ENCODE measurements at places on chromosomes 6 and 20.

GRCh38 chr6:83313882-83314281 lies 117.0 kb downstream of the ME1 start:
- DNase-seq, result no peak

GRCh38 chr6:134684423-134684795 lies 265.5 kb downstream of the ALDH8A1 start:
- no peak for DNase-seq

DNA sequence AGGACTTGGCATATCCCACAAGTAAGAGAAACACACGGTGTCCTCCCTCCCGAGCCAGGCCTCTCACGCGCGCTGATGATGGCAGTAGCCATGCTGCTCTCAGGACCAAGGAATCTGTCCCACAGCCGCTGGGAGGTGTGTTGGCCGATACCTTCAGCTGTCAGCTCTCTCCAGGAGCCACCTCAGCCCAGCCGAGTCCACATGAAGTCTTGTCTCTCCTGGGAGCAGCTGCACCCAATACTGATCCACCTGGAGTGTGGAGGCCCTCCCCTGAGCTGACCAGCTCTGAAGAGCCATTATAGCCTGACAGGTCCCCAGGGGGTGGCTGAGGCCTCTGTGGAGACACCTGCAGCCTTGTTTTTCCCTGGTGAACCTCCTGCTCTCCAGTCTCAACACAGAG lies 23.8 kb upstream of the NXT1 start:
- no peak for DNase-seq

DNA sequence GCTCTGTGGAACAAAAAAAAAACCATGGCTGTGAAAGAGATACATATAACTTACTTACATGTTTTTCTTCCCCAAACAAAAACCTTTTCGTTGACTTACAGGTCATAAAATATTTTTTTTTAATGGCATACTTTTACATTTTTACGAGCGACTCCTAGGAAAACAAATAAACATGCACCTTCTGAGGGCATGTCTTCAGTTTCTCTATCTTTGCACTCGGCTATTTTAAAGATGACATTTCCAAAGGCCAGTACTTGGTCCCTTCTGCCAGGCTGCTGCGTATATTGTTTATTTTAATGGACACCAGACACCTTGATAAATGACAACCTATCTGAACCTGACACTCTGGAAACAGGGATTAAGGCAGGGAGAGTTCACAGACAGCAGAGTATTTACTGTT lies 49.4 kb downstream of the PIGU start:
- no peak for DNase-seq

GRCh38 chr6:16514249-16514648 lies 247.0 kb downstream of the ATXN1 start:
- peak; percentile 9 for DNase-seq

DNA sequence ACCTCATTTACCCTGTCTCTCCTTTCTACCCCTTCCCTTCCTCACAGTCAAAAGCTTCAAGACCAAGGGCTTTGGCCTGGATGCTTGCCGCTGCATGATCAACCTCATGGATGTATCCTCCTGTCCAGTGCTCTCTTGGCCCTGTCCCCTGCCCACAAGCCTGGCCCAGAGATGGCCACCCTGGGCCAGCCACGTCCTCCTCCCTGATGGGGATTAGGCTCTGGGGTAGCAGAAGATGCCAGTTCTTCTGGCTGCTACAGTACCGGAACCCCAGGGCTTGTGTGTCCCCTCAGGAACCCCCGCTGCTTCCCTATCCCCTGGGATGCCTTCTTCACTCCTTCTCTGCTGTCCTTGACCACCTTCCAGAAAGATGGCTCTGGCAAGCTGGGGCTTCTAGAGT lies 22.3 kb downstream of the CAPN11 start:
- DNase-seq, result no peak

- no peak for DNase-seq
Observed at GRCh38 chr20:44336725-44337380, at the start of gene R3HDML. TSS of gene R3HDML (plus strand) at chr20:44337043. CDS start at chr20:44337158, 115 bp downstream.

- DNase-seq, result no peak
Observed at GRCh38 chr20:35174458-35175216, 2.8 kb downstream of the PROCR start.

DNA sequence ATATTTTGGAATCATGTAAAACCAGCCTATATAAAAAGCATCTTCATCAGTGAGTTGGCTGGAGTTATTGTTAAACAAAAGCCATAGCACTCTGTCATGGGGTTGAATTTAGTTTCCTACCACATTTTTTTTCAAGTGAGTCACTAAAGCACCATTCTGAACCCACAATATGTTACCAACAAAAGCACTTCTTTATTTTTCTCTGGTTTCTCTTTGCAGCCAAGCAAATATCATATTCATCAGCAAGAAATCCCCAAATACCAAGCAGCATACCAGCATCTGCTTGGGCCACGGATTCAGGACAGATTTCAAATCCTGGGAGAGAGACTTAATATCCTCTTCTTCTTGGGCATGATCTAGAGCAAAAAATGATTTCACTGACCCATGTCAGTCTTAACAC lies 441.4 kb downstream of the BCKDHB start:
- DNase-seq, result no peak

DNA sequence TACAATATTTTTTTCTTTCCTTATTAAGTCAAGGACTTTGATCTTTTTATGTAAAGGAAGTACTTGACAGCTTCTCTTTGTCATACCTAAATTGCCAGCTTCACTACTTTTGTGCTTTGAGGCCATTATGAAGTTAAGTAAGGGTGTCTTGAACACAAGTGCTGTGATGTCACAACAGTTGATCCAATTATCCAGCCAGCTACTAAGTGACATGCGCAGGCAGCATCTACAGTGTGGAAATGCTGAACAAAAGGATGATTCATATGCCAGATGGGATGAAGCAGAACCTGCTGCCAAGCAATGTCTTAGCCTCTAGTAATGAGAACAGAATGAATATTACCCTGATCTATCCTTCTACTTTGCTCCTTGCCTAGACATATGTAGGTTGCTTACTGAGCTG lies 68.3 kb upstream of the TMEM244 start:
- DNase-seq, result no peak

DNA sequence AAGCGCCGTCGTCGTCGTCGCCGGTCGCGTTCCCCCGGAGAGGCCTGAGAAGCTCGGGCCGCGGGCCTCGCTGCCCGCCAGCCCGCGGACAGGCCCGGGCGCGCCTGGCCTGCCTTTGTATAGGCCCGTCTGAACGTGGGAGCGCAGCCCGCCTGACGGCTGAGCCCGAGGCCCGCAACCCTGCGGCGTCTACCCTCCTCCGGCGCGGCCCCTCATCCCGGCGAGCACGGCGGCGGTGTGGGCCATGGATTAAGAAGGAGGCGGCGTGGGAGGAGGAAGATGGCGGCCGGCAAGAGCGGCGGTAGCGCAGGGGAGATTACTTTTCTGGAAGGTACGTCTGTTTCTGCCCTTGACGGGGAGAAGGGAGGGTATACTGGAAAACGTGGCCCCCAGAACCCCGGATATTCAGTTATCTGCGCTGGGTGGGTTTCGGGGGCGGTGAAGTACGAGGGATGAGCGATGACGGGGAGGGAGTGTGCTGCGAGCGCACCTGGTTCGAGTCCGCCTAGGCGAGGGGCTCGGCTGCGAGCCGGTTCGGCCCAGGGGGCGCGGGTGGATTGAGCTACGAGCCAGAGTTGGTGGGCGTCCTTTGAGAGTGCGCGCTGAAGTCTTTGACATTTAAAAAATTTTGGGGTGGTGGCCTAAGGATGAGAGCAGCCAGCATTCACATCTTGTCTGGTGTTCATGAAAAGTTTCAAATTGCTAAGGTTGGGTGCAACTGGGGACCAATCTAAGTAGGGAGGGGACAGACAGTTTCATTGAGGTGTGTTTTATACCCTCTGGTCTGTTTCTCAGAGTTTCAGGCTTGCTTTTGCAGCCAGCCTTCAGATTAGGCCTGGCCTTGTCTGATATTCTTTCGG lies 796 bp downstream of the SENP6 start:
- DNase-seq, result peak; percentile 42

GRCh38 chr6:144951730-144952437 lies 666.7 kb downstream of the UTRN start:
- DNase-seq, result no peak

DNA sequence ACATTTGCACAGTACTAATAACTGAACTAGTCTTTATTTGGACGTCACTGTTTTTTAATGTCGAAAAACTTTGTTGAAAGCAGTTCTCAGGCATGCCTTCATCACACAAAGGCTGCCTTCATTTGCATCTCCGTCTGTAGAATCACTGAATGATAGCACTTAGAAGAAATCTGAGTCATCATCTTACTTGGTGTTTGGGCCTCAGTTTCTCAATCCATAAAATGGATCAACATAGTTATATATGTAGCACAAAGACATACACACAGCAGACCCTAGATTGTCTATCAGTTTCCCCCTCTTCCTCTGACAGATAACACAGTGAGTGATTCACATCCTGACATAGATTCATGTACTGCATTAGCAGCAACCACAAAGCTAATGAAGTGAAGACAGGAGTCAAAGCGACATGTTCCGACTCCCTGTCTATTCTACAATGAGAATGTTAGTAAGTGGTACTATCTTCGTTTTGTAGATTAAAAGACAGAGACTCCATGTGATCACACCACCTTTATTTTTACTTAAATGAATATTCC lies 80.4 kb upstream of the PDE10A start:
- DNase-seq, result no peak

GRCh38 chr6:111912904-111913303 lies 39.7 kb upstream of the FYN start:
- DNase-seq, result no peak

DNA sequence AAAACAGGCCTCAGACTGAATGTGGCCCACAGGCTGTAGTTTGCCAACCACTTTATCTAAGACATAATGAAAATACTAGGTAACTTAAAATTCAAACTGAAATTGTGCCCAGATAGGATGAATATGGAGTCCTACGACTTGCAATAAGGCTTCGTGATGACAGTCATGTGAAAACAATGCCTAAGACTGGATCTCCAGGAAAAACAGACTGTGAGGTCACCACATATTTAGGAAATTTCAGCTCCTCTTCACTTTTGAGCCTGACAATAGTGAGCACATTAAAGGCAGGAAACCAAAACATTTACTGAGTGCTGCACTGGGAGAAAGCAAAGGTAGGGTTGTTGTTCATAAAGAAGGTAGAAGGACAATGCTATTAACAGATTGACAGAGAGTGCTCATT lies 50.0 kb downstream of the RTN4IP1 start:
- DNase-seq, result no peak

DNA sequence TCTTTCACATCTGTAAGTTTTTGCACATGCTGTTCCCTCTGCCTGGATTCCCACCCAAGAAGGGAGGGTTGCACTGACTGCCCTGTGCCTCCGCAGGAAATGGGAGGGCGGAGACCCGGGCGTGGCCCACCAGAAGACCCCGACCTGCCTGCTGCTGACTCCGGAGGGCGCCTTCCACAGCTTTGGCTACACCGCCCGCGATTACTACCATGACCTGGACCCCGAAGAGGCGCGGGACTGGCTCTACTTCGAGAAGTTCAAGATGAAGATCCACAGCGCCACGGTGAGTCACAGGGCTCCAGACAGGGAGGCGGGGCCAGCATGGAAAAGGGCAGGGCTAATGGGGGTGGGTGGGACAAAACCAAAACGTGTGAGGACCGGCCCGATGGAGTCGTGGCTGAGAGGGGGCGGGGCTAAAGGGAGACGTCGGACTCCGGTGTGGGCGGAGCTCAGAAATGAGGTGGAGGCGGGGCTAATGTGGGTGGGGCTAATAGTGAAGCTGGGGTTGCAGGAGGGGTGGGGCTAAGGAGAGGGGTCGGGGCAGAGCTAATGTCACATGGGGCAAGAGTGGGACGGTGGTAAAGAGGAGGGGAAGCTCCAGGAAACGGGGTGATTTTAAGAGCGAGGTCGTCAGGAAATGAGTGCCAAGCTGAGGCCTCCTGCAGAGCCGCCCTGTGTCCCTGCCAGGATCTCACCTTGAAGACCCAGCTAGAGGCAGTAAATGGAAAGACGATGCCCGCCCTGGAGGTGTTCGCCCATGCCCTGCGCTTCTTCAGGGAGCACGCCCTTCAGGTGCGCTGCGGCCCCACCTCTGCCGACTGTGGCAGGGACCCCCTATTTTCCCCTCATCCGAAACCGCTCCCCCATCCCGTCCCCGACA lies 12.6 kb downstream of the HSPA12B start:
- DNase-seq, result peak; percentile 87

DNA sequence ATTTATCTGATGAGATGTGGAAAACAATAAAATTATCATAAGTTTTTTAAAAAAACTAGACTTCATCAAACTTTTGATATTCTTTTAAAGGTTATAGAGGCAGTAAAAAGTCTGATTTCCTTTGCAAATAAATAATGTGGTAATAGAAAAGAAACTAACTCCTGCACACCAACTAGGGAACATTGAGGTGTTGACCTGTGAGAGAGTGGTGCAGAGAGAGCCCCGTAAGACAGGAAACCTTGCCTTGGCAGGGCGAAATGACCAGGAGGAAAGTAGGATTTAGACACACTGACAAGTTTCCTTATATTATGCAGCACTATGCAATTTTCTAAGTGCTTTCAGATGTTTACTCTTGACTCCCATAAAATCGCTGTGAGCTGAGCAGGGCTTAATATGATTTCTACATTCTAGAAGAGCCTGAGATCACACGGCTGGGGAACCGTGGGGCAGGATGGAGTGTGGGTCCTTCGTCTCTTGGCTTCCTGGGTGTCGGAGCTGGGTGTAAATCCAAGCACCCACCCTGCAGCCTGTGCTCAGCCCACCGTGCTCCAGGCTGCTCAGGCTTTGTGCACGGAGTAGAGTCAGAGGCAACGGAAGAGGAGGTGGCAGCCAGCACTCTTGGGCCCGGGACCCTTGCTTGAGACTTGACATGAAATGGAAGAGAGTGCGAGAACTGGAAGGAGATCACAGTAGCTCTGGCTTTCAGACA lies 61.3 kb upstream of the FOXQ1 start:
- no peak for DNase-seq

DNA sequence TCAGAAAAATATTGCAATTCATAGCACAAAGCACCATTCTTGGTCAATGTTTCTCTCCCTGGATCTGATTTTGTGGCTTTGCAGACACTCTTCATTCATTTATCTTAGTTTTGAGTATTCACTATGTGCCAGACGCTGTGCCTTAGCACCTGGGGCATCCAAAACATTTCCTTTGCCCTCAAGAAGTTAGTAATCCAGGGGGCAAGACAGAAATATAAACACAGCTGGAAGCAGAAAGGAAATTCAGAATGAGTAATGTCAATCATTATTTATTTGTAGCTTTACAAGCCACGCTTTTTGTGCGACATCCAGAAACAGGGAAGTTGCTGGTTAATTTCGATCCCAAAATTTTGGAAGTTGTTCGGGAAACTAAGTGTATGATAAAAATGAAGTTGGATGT lies 71.4 kb downstream of the DNAH8 start:
- DNase-seq, result no peak

- DNase-seq, result no peak
Observed at GRCh38 chr20:4434681-4435080, 287.0 kb upstream of the PRND start.

GRCh38 chr6:157235600-157236039 lies 87.7 kb downstream of the TMEM242 start:
- peak; percentile 64 for DNase-seq
